Anterior cingulate cortex (tissue), 58 donors: ENCODE measurements at places on chromosomes 5 and 9.

DNA sequence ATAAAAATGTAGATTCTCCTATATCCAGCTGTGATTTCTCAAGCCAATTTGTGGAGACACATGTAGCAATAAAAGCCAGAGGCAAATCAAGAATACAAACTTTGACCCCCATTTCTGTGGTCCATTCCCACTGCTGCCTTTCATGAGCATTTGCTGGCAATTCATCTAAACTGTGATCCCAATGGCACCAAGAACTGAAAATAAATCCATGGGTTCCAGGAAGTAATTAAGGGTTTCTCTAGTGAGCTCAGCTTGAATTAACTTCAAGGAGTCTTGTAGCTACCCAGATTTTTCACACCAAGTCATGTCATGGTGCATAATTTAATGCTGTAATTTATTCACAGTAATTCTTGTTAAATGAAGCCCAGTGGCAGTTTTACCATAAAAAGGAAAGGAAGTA, 145.0 kb upstream of the SMC2 start:
- DNase-seq: no peak

DNA sequence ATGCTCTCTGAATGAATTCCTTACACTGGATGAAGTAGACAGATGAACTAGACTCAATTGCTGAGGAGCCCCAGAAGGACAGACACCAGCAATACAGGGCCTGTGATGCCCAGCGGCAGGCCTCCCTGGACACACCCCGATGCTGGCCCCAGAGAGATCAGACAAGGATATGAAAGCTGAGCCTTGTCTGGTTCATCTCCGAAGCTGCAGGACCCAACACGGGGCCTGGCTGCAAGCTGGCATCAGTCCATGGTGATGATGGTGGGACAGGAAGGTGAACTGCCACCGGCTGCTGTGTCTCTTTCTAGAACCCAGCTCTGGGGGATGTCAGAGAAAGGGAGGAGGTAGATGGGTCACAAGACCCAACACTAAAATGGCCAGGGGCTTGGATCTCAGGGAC, 104.0 kb upstream of the LMX1B start:
- no peak for DNase-seq

DNA sequence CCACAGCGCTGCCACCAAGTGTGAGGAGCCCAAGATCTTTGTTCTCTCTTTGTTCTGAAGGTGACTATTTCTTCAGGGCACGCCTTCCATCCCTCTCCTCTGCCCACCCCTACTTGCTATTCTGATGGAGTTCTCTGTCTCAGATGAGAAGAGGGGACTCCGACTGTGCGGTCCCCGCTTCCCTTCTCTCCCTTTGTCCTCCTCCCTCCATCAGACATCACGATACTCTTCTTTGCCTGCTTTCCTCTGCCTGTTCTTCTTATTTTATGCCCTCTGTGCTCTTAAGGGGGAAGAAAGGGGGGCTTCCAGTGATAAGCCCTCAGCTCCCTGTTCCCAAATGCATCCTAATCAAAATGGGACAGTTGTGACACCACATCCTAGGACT, 307.8 kb downstream of the RAB3C start:
- DNase-seq: no peak

DNA sequence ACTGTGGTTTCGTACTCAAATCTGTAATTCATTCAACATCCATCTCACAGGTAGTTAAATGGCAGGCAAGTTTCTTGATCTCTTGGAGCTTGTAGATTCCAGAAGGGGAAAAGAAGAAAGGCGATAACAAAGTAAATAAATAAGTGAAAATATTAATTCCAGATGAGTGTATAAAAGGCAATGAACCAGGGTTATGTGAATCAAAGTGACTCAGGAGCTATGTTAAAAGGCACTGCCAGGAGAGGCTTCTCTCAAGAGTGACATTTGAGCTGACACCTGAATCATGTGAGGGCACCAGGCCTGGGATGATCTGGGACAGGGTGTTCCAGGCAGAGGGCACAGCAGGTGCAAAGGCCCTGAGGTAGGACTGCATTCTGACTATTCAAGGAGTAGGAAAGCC, 45.0 kb downstream of the DOCK2 start:
- DNase-seq: no peak

DNA sequence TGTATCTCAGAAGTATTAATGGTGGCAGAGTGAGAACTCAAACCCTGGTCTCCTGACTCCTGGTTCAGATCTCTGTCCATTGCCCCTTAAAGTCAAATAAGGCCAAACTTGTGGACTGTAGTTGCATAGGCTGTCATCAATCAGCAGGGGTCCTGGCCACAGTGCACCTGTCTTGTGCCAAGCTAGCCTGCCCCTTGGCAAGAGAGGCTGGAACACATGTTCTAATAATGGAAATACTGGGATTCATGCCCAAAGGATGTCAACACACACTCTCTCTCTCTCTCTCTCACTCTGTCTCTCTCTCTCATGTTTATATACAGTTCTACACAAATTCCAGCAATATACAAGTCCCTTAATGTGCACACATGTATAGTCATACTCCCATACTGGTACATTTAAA, 44.3 kb downstream of the GLRA1 start:
- DNase-seq: no peak

DNA sequence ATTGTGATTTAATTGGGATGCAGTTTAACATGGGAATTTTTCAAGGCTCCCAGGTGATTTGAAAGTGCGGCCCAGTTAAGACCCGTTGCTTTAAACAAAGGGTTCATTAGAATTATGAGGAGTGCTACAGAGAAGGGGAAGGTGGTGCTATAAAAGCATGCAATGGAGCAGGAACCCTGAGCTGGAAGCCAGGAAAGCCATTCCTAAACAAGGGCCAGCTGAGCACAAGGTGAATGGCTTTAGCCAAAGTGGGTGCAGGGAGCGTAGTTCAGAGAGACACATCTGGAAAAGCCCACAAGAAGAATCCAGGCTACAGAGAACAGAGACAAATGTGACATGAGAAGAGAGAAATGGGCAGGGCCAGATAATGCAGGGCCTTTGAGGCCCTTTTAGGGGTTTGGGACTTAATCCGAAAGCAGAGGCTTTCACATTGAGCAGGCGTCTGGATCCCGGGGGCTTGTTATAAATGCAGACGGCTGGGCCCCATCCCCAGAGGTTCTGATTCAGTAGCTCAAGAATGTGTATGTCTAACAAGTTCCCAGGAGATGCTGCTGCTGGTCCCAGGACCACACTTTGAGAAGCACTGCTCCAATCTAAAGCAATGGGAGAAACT, 138.1 kb upstream of the WWC1 start:
- no peak for DNase-seq

DNA sequence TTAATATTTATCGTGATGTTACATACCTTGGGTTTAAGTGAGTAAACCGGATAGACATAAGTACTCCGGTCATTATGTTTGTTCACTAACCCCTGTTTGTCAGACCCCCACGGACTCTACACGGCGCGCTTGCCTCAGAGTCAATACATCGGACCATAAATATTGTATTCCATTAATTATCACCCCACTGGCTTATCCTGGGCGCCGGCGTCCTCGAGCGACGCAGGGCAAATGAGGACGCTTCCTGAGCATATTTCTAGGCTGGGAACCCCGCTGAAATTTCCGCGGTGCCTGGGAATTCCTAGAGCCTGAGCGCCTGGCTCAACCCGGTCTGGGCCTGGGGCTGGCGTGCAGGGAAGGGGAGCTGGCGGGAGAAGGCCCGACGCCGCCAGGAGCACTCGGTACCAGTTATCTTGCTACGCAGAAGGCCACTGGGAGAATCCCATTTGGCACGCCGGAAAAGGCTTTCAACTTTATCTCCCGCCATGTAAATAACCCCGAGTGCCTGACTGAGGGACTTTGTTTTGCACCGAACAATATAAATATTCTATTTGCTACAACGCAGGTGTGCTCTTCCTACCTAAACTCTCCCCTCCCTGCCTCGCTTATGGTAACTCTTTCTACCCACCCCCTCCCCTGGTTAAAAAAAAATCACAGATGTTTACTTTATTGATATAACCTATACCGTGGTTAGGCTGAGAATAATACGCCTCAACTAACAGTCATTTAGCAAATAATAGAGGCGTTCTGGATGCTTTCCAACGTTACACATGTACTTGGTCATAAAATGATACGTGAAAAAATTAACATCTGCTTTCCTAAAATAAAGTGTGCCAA, 19.4 kb downstream of the NR2F1 start:
- no peak for DNase-seq

GRCh38 chr9:72443855-72444254, 77.6 kb upstream of the TMC1 start:
- DNase-seq: no peak

DNA sequence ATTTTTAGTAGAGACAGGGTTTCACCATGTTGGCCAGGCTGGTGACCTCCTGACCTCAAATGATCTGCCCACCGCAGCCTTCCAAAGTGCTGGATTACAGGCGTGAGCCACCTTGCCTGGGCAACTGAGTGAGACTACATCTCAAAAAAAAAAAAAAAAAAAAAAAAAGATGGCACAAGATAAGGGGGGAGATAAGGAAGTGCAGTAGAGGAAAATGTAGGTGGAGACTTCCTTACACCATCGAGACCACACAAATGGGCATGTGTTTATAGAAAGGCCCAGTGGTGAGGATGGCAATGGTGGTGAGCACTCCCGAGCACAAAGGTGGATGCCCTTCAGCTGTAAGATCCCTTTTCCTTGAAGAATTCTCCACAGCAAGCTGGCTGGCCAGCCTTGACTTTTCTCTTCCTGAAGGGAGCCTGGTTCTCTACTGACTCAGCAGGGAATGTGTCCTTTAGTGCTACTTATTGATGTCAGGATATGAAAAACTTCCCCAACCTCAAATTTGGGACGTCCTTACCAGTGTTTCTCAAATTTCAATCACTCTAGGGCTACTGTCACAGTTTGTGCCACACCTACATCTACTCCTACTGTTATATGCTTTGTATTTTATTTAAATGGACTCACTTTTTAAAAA, 28.2 kb downstream of the ERGIC1 start:
- DNase-seq: no peak

- no peak for DNase-seq
Observed at GRCh38 chr5:149838881-149839739, 105.5 kb downstream of the PDE6A start.

GRCh38 chr5:103355579-103355978, 97.0 kb downstream of the MACIR start:
- no peak for DNase-seq
